NCI-H1694 (cell line): ENCODE measurements at places on chromosomes 1 and 21.

DNA sequence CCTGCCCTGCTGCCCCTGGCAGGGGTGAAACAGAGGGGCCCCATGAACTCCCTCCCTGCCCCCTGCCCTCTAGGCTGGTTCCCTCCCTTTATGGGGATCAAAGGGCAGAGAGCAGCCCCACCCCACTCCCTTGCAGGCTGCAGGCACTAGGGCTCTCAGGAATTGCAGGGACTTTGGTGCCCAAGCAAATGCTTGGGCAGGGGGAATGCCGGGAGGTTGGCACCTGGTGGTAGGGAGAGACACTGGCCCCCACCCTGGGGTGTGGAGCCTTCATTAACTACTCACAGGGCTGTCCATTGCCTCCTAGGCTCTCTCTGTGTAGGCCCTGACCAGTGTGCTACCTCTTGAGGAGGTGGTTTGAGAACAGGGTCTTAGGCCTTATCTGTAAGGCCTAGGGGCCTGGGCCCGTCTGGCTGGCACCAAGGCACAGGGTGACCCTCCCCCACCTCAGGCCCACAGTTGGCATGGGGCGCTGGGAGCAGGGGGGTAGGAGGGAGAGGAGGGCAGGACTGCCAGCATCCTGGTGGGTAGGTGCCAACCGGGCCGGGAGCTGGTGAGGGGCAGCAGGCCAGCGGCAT is 4.7 kb downstream of the ZBTB7B start:
- DNase-seq, result no peak

- no peak for DNase-seq
These were observed 5.0 kb upstream of the ZBTB48 start for GRCh38 chr1:6574818-6575217.

DNA sequence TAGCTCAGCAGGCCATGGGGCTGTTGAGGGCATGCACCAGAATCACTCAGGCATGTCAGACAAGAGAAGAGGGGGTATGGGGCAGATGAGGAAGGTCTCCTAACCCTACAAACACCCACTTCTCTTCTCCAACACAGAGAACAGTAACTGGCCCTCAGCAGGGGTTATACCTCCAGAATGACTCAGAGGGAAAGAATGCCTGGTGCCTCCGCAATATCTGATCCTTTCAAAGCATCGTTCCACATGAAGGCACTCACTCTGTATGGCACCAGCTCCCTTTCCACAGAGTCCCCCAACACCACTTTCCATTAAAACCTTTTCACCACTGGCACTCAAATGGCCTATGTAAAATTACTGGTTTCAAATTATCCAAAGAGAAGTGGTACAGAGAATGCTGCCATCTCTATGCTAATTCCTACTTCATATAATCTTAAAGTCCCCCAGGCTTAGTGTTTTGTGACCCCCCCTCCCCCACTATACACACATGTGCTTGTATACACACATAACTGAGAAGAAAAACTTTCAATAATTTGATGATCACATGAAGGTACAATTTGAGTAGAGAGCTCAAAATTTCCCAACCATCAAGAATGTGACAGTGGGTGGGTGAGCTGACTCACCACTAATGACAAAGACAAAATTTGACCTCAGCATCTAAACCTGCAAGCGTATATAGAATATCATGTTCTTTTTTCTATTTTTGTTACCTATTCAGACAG is 91.5 kb downstream of the SIPA1L2 start:
- DNase-seq, result no peak

GRCh38 chr1:113517983-113518382 is 127.7 kb downstream of the MAGI3 start:
- DNase-seq, result no peak

DNA sequence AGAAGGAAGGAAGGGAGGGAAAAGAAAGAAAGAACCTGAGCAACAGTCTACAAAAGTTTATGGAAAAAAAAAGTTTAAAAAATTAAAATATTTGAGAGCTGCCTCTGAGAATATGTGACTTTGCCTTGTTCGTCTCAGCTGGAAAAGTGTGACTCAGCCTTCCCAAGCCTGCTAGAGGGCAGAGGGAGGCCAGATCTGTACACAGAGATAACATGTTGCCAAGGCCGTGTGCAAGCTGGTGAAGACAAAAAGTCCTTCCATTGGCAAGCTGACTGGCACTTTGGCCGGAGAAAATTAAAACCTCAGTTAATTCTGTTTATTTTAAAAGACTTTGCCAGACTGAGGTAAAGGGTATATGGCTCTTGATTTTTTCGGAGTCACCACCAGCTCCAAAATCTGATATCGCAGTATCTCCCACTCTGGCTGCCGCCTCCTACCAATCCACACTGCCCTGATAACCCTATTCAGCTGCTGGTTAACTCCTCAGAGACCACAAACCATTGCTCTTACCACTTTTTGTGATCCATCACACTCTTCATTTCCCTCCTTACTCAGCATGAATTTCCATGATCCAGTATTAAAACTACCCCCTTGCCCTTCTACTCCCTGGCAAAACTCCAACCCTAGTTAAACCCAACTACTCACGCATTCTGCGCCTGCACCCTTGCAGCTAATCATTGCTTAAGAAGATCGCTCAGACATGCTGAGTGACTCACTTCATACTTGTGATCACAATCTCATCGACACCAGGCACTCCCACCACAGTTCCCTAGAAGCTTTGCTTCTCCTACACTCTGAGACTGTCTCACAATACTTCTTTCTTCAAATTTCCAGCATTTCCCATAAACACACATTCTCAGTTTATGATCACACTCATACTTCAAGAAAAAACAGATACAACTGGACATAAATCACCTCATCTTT is 5.7 kb upstream of the PPP1R15B start:
- no peak for DNase-seq

DNA sequence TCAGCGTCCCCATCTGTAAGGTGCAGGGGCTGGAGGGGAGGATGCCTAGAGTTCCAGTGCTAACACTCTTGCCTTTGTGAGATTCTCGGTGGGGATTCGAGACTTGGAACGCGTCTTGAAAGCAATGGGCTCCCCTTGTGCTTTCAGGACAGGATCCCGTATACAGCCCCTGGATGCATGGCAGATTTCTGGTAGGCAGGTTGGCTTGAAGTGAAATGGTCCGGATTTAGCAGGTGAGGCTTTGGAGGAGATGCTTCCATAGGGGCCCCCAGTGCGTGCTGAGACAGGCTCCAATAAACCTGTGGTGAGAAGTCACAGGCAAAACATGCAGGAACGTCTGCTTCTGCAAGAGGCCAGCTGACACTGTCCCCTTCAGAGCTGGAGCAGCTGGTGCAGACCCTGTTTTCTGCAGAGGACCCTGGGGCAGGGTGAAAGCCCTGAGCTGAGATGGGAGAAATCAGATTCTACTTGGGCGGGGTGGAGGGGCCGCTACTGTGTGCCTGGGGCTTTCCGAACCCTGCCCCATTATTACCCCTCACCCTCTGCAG is 270.4 kb downstream of the PTPRU start:
- DNase-seq, result no peak

- peak; percentile 25 for DNase-seq
These were observed 99.4 kb downstream of the GIPC2 start for GRCh38 chr1:78145105-78145580.

- DNase-seq, result no peak
These were observed 13.6 kb downstream of the LHX4 start for GRCh38 chr1:180243517-180244221.

DNA sequence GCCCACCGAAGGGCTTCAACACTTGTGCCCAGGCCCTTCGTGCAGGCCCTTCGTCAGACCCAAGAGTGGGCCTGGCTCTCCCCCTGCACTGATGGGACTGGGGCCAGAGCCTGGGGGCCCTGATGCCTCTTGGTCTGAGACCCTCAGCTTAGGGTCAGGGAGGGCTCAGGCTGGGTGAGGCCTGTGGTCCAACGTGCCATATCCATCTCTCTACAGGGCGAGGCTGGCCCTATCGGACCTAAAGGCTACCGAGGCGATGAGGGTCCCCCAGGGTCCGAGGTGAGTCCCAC is 15.6 kb downstream of the COL6A1 start:
- DNase-seq, result no peak

GRCh38 chr1:239841631-239842030 is 250.1 kb upstream of the FMN2 start:
- DNase-seq, result no peak

GRCh38 chr1:245378311-245378722 is 223.5 kb downstream of the KIF26B start:
- DNase-seq, result no peak

- DNase-seq, result no peak
These were observed 235.2 kb downstream of the TRABD2B start for GRCh38 chr1:47761974-47762373.

DNA sequence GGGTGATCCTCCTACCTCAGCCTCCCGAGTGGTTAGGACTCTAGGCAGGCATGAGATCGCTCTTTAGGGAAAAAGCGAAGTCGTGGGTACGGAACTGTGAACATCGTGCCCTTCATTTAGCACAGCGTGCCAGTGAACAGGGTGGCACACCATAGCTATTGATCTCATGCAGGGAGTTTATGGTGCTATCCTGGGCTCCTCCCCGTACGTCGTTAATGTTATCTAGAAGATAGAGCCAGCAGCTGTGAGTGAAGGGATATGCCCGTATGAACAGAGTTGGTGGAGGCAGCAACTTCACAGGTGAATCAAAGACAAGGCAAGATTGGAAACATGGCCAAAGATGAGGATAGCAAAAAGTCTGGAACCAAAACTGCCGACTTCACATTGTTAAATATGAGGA is 11.2 kb downstream of the CLCN6 start:
- no peak for DNase-seq

- no peak for DNase-seq
These were observed 274.9 kb downstream of the NUF2 start for GRCh38 chr1:163596541-163597258.

DNA sequence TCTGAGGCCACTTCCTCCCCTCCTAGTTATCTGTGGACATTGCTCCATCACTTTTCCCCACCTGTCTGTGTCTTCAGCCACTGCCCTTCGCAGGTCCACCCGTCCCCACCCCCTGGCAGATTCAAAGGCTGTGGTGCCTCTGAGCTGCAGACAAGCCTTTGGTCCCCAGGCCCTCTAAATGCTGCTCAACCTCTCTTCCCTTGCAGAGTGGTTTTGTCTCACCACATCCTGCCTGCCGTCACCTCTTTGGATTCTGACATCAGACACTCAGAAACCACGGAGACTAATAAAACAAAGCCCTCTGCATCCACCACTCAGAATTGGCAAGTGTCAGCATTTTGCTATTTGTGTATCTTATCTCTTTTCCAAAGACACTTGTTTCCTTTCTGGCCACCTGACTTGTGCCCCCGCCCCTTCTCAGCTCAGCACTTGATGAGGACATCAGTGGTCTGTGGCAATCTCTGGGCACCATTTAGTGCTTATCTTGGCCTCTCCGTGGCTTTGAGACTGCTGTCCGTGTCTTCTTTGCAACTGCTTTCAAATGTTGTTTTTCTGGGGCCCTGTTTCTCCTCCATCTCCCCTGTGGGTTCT is 7.7 kb downstream of the CNIH3 start:
- no peak for DNase-seq

GRCh38 chr1:27314169-27314568 is 7.8 kb upstream of the TMEM222 start:
- no peak for DNase-seq

DNA sequence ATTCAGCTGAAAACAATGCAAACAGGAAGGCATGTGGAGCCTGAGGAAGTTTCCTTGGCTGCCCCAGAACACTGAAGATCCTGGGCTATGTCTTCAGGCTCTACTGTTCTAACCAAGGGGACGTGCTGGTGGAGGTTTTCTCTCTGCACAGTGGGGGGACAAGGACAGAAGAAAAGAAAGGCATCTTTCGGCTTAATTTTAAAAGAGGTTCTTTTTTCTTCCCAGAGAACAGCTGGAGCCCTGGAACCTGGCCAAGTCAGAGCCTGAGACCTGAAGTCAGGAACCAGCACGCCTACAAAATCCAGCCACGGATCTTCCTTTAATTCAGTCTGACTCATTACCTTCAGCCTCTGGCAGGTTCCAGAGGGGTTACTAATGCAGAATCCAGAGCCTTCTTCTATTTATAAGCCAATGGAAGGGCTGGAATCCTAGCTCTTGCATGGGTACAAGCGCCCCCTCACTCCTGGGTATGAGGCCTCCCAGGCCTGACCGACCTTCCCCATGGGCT is 19.8 kb downstream of the CTNNBIP1 start:
- peak; percentile 9 for DNase-seq

DNA sequence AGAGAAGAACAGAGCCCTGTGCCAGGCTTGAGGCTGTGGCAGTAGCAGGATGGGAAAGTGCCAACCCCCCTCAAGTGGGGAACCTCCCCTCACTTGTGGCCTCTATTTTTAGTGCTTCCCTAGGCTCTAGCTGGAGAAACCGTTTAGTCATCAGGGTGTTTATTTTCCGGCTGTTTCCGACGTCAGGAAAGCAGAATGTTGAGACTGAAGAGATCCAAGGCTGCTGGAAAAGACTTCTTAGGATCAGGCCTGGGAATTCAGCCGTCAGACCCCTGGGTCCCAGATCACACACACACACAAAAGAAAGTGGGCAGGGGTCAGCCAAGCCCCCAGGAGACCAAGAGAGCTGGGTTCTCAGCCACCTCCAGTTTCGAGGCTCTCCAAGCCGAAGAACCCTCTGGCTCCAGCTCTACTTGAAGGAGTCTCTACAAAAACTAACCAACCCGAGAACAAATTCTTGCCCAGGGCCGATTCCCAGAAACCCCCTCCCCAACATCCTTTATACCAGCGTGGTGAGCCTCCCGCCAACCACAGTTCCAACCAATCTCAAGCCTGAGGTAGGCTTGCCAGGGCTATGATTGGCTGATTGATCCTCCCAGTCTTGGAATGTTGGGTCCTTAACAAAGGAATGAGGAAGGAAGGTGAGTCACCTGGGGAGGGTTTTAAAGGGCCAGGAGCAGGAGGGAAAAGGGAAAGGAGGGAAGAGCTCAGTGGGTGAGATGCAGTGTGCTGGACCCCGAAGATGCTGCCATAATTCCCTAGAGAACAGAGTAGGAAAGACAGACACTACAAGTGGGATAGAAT is 2.5 kb upstream of the MEF2D start:
- DNase-seq, result peak; percentile 55

DNA sequence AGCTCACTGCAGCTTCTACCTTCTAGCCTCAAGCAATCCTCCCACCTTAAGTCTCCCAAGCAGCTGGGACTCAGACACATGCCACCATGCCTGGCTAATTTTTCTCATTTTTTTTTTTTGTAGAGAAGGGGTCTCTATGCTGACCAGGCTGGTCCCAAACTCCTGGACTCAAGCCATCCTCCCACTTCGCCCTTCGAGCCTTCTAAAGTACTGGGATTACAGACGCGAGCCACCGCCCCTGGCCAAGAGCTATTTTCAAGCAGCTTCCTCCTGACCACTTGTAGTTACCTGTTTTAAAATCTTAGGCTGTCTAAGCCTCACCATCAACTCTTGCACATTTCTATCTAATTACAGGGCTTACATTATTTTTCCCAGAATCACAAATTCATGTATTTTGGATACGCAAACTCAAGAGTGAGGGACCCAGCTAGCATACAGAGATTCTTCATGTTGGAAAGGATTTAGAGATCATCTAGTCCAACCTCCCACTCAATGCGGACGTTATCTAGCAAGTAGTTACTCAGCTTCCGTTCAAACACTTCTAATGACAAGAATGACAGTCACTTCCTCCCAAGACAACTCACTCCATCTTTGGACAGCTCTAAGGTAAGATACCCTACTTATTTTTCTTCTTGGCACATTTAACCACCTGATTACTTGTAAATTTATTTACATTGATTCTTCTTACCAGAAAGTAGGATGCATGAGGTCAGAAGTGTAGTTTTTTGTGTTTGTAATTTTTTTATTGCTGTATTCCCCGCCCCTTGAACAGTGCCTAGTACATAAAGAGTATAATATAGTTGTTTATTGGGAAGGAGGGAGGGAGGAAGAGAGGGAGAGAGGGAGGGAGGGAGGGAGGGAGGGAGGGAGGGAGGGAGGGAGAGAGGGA is 65.4 kb downstream of the LUZP1 start:
- no peak for DNase-seq

GRCh38 chr1:45544530-45544929 is 6.1 kb upstream of the AKR1A1 start:
- DNase-seq, result no peak

GRCh38 chr1:175794586-175794985 is 51.2 kb upstream of the TNR start:
- no peak for DNase-seq
